ENCODE measurements at places on chromosomes 13 and 19.
A peak's percentile ranks its signal among the peaks of the same experiment; 100 is the strongest.

DNA sequence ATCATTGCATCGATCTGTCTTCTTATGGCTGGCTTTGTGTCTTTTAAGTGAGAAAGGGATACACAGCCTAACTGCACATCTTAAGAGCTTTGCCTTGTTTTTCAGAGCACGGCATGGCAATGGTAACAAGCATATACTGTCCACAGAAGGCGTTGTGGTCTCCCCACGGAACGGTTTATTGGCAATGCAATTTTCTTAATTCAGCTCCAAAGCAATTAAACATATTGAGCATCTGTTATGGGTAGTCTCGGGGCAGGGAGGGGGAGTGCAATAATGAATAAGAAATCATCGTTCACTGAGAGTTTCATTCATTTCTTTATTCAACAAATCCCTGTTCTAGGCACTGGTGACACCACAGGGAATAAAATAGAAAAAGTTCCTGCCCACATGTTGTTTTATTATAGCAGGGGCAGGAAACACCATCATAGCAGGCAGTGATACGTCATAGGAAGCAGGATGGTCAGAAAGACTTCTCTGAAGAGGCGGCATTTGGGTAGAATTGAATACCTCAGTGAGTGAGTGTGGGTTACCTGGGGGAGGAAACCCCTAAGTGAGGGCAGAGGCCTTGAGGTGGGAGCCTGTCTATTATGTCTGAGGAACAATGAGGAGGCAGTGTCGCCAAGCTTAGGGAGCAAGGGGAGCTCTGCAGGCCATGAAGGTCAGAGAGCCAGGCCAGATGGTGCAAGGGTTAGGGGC, 185.7 kb upstream of the KL start:
- DNase-seq: no peak

GRCh38 chr13:44710576-44710975, 134.4 kb upstream of the TSC22D1 start:
- DNase-seq: no peak

DNA sequence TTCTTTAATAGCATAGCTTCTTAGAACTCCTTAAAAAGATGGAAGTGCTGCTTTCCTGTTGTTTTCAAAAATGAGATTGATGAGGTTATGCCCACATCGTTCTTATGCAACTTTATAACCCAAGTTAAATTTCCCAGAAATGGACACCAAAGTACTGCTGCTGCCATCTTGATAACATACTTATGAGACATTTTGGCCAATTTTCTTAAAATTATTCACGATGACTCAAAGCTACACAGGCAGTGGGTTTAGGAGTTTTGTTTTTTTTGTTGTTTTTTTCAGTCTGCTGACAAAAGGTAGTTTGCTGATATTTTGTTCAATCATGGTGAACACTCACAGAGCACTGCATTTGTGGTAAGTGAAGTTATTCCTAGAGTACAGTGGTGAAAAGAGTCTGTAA, 54.9 kb upstream of the RFC3 start:
- DNase-seq: no peak

- DNase-seq: no peak
These were observed 1.6 kb downstream of the ZNF649 start for GRCh38 chr19:51903192-51903591.

DNA sequence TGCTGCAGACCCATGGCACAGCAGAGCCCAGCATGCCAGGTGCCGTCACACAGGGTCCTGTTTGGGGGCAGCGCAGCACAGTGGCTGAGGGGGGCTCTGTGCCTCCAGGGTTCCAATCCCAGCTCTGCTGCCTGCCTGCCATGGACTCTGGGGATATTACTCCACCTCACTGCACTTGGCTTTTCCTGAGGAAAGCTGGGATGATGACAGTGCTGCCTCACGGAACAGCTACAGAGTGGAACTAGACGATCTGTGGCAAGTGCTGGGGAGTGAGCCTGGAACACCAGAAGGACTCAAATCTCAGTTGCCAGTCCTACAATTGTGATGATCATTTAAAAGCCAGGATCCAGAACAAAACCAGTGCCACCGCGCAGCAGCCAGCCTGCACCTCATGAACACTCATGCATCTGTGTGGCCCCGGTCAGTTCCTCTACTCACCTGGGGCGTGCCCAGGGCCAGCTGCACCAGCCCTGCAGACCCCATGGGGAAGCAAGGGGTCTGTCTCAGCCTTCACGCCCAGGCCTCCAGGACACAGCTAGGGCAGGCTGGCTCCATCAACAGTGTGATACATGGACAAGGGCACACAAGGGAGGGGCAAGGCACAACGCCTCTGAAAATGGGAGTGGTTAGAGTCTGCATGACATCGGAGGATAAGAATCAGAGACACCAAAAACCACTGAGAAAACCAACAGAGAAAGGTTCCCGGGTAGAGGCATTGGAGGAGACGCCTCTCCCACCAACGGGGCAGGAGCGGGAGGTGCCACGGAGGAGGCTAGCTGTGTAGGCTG, 55.2 kb downstream of the ATP7B start:
- DNase-seq: no peak

- DNase-seq: peak; percentile 22
These were observed 6.5 kb upstream of the OPA3 start for GRCh38 chr19:45591004-45591637.

- DNase-seq: no peak
These were observed 142.0 kb downstream of the DLEU7 start for GRCh38 chr13:50701469-50701868.
